ENCODE measurements at places on chromosomes 12 and 14.

DNA sequence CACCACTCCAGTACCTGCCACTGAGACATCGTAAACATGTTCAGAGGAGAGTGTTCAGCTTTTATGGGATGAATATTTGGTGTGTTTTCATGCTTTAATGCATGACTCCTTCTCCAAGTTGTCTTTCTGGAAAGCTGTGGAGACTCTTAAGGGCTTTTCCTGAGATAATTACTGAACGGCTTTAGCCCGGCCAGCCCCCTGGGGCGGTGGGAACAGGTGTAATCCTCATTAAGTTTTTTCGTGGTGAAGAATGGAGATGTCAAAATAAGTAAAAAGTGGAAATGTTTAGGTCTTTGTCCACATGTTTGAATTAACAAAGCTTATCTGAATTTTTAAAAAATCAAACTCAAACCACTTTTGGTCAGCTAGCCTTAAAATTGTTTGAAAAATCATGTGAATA lies 1.5 kb downstream of the SYNE2 start:
- DNase-seq = no peak

GRCh38 chr12:107322063-107322462 lies 228.7 kb upstream of the CRY1 start:
- DNase-seq = no peak

DNA sequence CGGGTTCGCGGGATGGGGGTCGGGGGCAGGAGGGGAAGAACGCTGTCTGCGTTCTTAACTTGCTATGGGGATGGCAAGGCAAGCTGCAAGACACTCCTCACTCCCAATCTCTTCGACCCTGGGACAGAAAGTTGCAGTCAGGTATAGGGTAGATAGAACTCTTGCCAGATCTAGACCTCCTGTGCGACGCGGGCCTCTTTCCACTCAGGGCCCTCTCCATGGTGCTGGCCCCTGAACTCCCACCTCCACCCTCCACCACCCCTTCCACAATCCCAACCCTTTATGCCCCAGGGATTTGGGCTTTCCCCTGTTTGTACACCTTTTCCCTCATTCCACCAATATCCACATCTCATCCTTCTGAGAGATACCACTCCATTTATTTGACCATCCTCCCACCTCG lies 812 bp downstream of the NABP2 start:
- DNase-seq = no peak

DNA sequence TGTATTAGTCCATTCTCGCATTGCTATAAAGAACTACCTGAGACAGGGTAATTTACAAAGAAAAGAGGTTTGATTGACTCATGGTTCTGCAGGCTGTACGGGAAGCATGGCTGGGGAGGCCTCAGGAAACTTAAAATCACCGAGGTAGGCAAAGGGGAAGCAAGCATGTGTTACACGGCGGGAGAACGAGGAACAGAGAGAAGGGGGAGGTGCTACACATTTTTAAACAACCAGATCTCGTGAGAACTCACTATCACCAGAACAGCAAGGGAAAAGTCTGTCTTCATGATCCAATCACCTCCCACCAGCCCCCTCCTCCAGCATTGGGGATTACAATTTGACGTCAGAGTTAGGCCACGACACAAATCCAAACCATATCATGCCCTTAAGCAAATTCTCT lies 13.3 kb upstream of the MAX start:
- peak; percentile 6 for DNase-seq

DNA sequence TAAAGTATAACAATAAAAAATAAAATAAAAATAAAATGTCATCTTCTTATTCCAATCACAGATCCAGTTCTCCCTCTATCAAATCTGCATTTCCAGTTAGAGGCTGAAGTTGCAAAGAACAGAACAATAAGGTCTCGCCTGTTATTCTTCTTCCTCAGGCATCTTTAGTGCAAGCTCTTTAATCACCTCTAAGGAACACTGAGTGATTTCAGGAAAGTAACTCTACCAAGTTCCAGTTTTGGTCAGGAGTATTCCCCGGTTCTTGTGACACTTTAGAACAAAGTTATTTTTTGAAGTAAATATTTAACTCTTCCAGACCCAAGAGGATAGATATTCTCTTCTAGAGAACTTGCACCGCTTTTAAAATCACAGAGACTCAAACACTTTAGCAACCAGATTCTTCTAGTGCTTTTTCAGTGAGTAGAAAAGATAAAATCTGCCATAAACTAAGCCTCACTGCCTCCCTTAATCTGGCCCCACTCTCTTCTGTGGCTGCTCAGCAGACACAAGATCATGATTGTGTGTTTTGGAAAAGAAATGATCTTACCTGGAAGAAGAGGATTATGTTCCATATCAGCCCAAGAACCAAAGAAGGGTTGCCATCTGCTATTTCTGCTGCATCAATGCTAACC lies 57.9 kb upstream of the DICER1 start:
- no peak for DNase-seq

- DNase-seq = no peak
These were observed 502.3 kb upstream of the RGS6 start for GRCh38 chr14:71429902-71430301.

DNA sequence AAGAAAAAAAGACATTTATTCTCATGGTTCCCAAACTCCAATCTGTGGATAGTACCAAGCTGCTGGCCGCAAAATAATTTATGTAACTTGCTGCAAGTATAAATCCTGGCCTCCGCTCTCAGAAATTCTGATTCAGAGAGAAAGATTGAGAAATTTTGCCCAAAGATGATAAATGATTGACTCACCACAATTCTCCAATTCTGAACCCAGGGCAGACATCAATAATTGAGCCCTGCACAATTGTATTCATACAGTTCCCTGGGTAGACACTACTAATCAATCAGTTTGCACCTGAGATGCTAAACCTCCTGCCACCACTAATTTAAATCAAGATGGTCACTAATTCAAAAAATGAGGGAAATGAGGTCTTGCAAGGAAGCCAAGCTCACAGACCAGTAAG lies 38.2 kb downstream of the TRPV4 start:
- no peak for DNase-seq

Measured in Kasumi-1 (cell line).